Activated CD8-positive, alpha-beta memory T cell treated with anti-CD3 and anti-CD28 coated beads for 1 hour (primary cell): ENCODE measurements at places on chromosomes 11 and 22.
A peak's percentile ranks its signal among the peaks of the same experiment; 100 is the strongest.

DNA sequence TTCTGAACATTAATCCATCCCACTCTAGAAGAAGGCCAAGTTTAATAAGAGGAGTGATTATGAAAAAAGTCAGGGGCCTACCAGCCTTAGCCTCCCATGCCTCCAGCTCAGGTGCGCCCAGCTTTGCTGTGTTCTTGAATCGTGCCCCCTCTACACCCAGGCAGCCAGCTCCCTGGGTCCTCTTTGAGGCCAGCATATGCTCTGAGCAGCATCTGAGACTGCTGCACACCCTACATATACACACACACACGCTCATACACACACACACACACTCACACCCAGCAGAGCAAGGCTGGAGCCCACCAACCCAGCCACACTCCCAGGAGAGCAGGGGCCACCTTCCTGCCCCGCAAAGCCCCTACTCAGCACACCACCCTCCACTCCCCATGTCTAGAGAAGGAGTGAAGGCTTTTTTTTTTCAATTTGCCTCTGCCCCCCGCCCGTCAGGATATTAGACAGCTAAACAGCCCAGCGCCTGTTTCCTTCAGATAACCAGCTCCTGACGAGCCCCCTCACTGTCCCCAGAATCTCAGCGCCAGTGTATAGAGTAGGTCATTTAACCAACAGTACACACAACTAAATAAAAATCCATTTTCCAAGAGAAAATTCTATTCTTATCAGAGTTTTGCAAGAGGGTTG lies 121.6 kb downstream of the BUD13 start:
- DNase-seq: no peak

GRCh38 chr11:47389577-47390421 lies 11.5 kb upstream of the SPI1 start:
- DNase-seq: no peak

GRCh38 chr22:23531283-23531956 lies 48.7 kb downstream of the IGLL1 start:
- no peak for DNase-seq

- peak; percentile 44 for DNase-seq
These were observed 925 bp upstream of the KCNJ11 start for GRCh38 chr11:17389211-17389956.

DNA sequence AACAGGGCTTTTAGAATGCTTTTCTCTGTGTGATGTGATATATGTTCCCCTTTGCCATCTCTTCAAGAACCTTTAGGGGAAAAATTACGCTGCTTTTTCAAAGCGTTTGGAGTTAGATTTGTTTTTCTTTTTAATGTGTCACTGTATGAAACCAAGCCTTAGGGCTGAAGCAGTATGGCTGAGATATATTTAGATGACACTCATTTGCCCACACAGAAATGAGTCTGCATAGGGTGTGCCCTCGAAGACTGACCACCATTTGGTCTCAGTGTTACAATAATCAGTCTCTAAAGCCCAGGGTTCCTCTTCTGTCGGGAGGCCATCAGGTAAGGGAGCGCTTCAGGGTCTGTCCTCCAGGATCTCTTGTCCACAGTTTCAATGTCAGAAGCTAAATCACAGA lies 213.0 kb upstream of the NCAM1 start:
- DNase-seq: no peak

- no peak for DNase-seq
These were observed 39.3 kb upstream of the LINC01488 start for GRCh38 chr11:69442012-69442806.

GRCh38 chr22:46576556-46577367 lies 39.3 kb upstream of the CELSR1 start:
- DNase-seq: peak; percentile 52

- DNase-seq: no peak
These were observed 32.5 kb downstream of the AHNAK start for GRCh38 chr11:62514151-62514550.

DNA sequence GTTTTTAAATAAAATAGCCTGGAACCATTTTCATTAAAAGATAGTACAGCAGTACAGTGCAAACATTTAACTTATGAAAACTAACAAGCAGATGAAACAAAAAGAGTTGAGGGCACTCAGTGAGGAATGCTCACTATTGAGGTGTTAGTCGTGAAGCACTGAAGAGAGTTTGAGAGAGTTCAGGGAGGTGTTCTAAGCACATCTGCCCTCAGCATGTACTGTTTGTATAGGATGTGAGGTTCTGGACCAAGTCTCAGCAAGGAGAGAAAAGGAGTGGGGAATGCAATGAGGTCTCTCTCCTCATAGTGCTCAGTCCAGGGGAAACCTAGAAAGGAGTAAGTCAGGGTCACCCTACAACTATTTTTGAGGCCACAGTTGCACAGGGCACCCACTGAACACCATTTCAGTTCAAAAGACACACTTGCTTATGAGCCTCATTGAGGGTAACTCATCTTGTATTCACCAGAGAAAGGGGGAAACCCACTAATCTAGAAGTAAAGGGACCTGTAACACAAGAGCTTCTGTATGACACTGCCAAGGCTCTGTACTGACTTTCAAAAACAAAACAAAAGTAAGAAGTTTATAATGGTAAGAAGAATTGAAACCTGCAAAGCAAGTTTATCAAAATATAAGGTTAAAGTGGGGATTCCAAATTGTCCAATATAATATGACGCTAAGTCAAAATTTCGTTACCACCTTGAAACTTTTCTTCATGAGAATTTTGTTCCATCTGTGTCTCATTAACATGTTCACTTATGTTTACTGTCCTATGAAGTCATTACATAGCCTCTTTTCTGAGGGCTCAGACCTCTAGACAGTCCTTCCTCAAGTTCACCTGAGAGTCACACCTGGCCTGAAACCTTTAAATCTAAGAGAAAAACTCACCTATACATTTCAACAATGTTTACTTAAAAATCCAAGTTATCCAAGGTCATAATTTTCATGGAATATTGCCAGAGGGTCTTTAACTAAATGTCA lies 275.3 kb downstream of the ETS1 start:
- no peak for DNase-seq

DNA sequence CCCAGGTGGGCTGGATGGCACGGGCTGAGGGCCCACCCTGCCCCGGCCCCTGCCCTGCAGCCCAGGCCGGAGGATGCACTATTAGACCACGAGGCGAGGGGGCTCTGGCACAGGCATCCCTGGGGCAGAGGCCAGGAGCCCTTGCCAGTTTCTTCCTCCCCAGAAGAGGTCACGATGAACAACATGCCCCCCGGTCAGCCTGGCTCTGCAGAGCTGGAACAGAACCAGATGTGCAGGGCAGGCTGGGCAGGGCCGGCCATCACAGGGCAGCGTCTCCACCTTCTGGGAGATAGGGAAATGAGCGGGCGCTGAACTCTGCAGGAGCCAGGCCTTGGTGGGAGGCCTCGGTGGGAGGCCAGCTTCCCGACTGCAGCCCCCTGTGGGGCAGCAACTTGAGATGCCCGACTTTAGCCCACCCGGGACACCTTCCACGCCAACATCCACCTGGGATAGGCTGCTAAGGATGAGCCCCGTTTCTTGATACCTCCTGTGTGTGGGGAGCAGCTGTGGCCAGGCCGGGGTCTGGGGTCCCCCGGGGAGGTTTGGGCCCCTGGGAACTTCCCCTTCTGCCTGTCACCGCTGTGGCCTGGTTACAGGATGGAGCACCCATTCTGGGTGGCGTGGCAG lies 21.8 kb upstream of the GNB1L start:
- no peak for DNase-seq

GRCh38 chr11:11841116-11841722 lies 553 bp upstream of the USP47 start:
- DNase-seq: no peak

DNA sequence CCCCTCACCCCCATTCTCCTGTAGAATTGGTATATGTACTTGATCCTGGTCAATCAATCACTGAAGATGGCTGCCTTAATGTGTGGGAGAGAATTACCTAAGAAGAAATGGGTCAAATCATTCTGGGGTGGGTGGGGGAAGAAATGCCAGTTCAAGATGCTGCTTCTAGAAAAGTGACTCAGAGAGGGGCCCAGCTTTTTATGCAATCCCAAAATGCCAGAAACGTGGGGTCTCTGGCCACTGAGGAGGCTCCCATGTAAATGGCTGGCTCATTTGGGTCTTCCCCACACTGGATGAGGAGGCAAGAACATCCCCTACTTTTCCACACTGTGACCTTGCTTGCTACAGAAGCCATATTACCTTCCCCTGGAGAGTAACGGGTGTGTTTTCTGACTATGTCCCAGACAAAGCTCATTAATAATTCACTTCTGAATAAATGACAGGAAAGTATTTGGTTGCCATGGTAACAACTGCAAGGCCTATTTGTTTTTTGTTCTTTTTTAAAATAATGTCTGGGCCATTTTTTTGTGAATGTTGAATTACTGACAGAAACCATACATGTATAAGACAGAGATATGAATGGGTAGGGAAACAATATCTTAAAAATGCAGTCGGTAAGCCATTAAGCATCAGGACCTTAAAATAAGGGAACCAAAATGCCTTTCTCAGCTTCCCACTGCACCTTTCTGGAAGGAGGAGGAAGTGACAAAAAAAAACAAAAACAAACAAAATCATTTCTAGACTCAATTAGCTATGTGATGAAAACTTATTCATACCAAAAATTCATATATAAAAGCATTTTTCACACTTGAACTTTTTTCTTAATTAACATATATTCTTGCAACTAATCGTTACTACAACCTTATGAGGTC lies 32.0 kb downstream of the SLC1A2 start:
- DNase-seq: no peak

DNA sequence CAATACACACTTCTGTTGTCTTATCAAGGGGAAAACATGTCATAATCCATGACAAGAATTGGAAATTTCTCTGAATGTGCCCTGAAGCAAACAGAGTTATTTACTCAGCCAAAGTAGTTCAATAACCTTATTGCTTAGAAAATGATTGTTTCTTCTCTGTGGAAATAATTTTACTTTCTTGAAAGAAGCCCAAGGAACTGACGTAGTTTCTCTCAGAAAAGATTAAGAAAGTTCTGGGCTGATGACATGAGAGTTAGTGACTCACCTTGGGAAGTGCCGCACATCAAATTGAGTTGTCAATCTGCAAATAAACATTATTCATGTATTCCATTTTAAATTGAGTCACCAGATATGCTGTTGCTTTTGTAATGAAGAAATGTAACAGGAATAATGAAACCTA lies 418.6 kb upstream of the LRRC4C start:
- DNase-seq: no peak

GRCh38 chr11:126355926-126356897 lies 726 bp downstream of the ST3GAL4 start:
- DNase-seq: no peak

DNA sequence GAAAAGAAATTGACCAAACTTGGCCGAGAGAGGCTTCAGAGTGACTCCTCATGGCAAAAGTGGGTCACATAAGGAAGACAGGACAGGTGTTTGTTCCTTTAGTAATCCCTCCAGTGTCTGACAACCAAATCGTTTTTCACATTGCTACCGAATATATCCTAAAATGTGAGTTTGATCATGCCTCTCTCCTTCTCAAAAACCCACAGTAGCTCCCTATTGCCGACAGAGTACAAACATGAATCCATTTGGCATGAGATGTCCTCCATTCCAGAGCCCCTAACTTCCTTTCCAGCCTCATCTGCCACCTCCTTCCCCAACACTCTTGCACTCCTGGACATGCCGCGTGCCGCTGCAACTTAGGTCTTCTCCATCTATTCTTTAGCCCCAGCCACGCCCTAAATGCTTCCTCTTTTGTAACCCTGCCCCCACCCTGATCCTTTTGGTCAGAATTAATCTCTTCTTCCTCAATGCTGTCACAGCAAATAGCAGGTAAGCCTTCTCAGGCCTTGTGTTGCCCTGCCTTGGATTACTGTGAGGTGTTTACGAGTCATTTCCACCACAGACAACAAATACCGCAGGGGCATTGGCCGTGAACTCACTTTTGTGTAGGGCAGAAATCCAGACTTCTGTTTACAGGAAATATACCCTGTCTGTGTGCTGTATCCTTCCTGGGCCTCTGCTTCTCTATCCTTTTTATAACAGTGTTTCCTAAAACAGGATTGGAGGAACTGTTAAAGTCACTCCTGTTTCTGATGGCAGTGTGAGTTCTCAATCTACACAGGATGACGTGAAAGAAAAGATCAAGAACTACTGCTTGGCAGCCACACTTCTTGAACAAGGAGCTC lies 66.0 kb upstream of the FTH1 start:
- DNase-seq: no peak

- no peak for DNase-seq
These were observed 224.0 kb upstream of the NARS2 start for GRCh38 chr11:78798663-78799062.

DNA sequence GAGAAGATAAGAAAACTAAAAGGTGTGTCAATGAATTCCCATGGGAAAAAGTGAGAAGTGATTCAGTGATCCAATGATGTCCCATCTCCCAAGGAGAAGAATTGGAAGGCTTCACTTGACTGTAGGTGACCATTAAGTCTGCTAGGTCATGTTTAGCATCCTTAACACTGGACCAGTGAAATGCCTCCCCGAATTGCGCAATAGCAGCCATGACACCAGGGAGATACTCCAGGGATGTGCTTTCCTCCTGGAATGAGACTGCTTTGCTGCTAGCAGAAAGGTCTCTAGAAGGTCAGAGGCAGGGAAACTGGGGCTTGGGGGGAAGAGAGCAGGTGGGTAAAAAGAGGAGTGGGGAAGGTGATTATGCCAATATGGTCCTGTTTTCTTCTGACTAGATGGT lies 364.3 kb downstream of the OPCML start:
- no peak for DNase-seq

- no peak for DNase-seq
These were observed 8.0 kb upstream of the IL17REL start for GRCh38 chr22:50020606-50021005.

GRCh38 chr11:86919557-86920210 lies 35.5 kb downstream of the FZD4 start:
- DNase-seq: no peak

- no peak for DNase-seq
These were observed 3.4 kb upstream of the SIDT2 start for GRCh38 chr11:117175104-117175503.

GRCh38 chr11:11789735-11790369 lies 51.9 kb upstream of the USP47 start:
- DNase-seq: no peak

GRCh38 chr11:59158206-59159068 lies 13.5 kb upstream of the DTX4 start:
- DNase-seq: peak; percentile 32

- DNase-seq: no peak
These were observed 757 bp downstream of the RNASEH2C start for GRCh38 chr11:65719871-65720210.

DNA sequence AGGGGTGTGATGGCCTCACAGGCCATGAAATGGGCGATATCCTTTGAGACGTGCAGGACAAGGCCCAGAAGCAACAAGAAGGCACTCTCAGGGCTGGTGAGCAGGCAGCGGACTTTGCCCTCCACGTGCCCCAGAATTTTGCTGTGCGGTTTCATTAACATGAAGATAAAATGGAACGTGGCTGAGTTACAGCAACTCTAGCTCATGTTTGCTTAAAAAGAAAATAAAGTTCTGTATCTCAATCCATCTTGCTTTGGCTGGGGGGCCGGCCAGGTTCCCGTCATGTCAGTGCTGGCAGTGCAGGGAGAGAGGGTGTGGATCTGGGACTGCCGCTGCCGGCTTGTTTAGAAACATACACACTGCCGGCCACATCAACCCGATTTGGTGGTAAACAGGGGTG lies 370.1 kb downstream of the OPCML start:
- DNase-seq: no peak

- no peak for DNase-seq
These were observed 1339.2 kb upstream of the TENM4 start for GRCh38 chr11:80779905-80780605.
